Uterus (tissue), 4 donors: ENCODE measurements at places on chromosomes 6 and 20.

- DNase-seq: no peak
Measured at GRCh38 chr6:137362878-137363804, 131.1 kb downstream of the OLIG3 start.

GRCh38 chr20:3222635-3223600 lies 13.6 kb downstream of the ITPA start:
- DNase-seq: no peak

DNA sequence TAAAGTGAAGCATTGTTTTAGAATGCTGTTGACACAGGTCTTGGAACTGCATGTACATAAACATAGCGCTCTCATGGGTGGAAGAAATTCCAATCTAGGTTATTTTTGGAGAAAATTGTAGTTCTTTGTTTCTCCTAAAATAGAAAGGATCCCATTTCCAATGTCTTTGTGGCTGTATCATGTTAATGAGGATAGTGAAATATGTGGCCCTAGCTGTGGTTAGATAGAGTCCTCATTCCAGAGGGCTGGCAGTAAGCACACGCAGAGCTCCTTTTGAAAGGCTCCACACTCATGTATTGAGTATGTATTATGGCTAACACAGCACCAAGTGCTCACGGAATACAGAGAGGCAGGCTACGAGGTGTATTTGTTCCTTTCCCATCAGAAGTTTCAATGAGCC lies 60.9 kb downstream of the SNRNP48 start:
- DNase-seq: no peak

GRCh38 chr20:22403022-22403631 lies 181.2 kb downstream of the FOXA2 start:
- DNase-seq: no peak

DNA sequence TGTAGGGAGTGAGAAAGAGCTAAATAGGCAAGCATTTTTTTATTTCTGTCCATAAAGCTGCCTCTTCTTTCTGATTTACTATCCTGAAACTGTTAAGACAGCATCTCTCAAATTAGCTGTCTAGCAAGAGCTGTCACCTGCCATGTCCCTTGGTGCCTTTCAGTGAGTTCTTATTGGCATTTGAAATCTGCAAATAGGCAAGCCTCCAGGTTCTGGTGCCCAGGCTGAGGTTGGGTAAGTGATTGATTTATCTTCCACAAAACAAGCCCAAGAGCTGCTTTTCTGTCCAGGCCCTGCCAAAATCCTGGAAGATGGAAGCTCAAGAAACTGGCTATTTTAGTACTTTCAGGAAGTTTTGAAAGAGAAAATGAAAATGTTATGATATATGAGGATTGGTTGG lies 22.4 kb downstream of the MANEA start:
- no peak for DNase-seq

DNA sequence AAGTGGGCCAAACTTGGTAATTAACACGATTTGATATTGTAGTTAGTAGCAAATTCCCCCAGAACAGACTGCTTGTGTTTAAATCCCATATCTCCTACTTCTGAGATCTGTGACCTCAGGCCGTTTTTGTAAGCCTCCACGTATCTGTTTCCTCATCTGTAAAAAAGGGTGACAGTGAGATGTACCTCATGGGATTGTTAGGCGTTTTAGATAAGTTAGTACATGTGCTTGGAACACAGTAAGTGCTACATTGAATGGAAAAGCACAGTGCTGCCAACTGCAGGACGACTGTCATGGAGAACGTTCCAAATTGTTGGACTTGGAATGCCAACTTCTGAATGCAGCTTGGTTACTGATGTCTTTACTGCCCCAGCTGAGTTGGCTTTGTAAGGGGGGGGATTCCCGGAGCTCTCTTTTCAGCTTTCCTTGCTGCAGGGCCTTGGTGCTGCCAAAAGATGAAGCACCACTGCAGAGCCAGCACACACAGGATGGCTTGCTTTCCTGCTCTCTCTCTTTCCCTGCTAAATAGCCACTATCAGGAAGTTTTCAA lies 108.6 kb downstream of the OPN5 start:
- no peak for DNase-seq

DNA sequence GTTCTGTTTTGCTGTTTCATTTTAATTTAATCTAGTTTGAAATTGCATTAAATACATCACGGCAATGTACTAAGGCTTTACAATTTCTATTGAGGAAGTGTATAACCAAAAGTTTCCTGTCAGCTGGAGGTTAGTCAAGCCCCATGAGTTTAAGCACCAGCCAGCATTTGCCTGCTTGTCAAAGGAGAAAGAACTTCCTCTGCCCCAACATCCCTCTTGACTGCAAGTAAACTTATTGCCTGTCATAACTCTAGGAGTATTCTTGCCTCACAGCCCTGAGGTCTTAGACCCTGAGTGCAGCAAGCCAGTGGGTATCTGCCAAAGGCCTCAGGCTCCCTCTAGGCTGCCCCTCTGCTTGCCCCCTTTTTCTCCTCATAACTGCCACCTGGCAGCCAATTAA lies 106.7 kb upstream of the INSM1 start:
- DNase-seq: no peak

DNA sequence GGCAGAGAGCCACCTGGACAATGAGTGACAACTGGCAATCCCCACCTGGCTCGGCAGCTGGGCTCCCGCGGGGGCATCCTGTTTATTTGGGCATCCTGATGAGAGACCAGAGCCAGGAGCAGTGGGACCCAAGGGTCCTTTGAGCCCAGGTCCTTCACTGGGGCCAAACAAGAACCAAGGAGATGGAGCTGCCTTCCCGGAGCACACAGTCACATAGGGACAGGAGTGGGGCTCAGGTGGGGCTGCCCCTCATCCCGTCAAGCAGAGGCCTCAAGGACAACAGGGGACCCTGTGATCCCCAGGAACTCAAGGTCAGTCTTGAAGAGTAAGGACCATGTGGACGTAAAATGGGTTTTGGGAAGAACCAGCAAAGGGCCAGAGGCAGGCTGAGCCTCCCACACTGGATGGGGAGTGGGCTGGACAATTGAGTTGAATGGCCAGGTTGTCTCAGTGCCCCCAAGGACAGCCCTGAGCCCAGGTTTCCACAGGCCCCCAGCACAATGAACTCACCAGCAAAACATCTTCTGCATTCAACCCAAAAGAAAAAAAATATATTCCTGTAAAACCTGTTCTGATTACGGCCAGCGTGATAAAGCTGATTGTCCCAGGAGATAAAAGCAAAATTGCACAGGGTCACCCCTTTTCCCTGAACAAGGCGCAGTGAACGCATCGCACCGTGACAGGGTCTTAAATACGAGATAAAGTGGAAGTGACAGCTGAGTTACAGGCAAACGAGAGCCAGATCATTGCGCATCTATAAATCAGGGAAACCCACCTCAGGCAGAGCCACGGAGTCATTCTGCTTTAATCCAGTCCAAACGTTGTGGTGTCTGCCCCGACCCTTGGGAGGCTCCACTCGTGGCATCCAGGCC lies 86.2 kb downstream of the ANKRD60 start:
- no peak for DNase-seq

DNA sequence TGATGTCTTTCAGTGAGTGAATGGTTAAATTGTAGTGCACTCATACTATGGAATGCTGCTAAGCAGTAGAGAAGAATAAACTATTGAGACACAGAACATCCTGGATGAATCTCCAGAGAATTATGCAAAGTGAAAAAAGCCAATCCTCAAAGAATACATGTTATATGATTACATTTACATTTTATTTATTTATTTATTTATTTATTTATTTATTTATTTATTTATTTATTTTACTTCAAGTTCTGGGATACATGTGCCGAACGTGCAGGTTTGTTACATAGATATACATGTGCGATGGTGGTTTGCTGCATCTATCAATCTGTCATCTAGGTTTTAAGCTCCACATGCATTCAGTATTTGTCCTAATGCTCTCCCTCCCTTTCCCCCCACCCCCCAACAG lies 175.8 kb upstream of the VGLL2 start:
- DNase-seq: no peak

DNA sequence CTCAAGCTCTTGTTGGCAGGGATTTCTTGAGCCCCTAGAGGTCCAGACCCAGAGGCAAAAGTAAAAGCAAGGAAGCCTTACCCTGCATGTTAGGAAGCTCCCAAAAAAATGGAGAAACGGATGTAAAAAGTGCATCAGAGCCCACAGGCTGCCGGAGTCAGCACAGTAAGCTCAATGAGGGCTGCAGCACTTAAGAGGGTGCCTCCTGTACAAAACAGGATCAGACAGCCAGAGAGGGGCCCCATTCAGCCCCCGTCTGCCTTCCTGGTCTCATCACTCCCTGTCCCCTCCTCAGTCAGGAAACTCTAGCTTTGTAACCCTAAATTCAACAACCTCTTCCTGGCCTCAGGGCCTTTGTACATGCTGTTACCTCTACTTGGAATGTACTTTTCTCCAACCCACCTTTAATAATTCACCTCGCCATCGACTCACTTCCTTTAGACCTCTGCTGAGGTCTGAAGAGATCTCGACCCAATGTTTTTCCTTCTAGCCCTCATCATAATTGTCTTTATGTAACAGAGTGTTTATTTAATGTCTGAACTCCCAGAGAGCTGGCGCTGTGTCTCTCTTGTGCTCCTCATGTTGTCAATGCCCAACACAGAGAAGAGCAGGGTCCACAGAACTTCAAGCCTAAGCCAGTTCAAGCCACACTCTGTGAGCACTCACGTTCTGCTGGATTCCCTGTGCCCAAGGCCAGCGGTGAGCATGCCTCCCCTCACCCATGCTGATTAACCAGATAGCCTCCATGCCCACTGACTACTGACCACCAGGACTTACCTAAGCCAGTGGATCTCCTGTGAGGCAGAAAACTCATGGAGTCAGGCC lies 2.8 kb upstream of the PLCG1 start:
- DNase-seq: no peak

DNA sequence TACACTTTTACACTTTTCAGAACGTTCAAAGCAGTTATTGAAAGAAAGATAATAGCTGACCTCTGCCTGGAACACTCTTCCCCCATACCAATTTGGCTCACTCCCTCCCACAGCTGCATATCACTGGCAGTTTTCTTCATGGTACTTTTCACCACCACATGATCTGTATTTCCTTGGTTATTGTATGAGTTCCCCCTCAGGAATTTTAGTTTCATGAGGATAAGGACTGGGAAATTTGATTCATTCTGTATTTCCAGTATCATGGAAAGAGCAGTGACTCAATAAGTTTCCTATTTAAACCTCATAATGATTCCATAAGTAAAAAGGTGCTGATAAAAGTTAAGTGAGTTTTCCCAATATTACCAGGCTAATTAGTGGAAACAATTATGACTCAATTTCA lies 16.0 kb downstream of the HTR1B start:
- DNase-seq: no peak

DNA sequence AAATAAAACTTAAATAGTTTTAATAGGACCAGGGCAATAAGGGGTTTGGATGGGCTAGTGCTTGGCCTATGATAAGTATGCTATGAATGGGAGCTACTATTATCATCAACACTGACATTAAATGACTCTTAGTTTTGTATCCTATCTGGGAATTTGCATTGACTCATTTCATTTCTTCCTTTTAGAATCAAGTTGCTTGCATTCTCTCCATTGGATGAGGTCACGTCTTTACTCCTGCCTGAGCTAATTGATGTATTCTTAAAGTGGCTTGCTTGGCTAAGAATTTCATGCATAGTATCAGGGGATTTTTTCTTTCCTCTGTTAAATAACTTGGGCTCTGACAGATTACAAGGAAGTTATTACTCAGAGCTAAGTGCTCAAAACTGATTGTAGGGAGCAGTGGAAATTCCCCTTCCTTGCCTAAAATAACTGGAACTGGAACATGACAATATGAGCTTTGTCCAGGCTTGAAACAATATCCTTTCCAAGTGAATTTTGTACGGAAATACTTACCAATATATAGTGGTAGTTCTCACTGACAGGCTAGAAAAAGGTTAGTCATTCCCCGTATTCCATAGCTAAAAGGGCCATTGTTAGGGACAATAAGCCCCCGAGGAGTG lies 169.9 kb downstream of the BCAS1 start:
- DNase-seq: no peak

DNA sequence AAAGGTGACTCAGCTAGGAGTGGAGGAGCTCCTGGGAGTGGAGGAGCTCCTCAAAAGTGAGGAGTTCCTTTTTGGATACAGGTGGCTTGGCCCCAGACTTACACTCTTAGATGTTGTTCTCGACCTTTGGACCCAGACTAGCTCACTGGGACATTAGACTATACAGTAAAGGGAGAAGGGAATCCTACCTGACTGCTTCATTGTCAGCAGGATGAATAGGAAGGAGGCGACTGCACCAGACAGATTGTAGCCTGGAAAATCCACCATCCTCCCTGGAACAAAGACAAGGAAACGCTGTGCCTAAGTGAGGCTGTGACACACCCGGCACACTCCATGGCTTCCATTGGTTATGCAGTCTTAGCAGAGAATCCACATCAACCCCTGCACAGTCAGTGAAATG lies at the start of gene BTNL2:
TSS of gene BTNL2 (minus strand) at position 325 of the 400 bp plus-strand sequence. CDS start at position 267, 58 bp downstream.
- no peak for DNase-seq

DNA sequence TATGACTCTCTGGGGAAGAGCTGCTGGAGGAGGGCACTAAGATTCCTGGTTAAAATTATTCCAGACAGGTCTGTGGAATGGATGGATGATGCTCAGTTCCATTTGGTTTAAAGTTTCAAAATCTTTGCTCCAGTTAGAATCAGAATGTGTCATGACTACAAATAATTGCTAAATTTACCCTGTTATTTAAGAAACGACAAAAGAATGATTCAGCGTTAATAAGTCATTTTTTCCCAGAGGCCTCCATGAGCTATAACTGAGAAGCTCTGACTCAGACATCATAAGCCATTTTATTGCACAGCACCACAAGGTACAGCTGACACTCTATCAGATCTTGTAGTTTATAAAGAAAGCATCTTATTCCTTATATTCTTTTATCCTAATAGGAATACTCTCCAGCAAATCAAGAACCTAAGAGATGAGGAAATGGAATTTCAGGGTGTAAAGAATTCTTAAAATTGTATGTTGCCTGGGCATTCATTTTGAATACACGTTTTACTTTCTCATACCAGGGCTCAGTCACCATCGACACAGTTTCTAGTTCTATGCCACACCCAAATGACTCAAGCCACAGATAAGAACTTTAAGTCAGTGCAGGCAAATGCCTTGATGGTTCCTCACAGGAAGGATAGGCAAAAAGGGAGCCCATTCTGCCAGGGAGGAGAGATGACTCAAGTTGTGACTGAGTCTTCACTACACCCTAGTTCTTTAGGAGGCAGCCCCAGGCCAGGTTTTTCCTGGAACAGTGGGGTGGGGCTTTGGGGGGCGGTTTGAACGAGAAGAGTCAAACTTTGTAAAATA lies 636.0 kb downstream of the MMUT start:
- no peak for DNase-seq

GRCh38 chr20:3630429-3630828 lies 32.8 kb downstream of the GFRA4 start:
- DNase-seq: no peak

DNA sequence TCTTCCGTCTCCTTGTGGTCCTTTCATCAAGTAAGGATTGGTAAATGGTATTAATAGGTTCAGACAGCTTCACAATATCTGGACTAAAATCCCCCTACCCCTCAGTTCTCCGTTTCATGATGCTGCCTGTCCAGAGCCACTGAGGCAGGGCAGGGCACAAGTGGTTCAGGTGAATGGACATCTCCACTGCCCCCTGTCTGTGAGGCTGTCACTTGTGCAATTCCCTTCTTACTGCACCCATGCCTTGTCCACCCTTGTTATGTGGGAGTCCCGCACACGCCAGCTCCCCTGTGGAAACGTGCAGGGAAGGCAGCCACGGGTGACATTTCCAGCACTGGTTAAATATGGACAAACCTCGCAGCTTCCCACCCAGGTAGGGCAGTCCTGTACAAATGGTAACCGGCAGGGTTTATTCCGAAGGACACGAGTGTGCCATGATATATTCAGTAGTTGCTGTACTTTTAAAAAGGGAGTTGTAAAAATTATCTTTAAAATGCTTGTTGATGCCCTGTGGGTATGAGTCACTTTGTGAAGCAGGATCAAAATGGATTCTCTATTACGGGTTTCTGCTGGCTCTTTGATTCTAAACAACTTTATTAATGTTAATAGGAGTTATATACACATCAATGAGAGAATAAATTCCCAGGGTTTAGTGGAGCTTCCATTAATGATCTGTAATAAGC lies 73.5 kb downstream of the FYN start:
- DNase-seq: no peak
